ENCODE measurements at places on chromosomes 12 and 14.
A peak's percentile ranks its signal among the peaks of the same experiment; 100 is the strongest.

DNA sequence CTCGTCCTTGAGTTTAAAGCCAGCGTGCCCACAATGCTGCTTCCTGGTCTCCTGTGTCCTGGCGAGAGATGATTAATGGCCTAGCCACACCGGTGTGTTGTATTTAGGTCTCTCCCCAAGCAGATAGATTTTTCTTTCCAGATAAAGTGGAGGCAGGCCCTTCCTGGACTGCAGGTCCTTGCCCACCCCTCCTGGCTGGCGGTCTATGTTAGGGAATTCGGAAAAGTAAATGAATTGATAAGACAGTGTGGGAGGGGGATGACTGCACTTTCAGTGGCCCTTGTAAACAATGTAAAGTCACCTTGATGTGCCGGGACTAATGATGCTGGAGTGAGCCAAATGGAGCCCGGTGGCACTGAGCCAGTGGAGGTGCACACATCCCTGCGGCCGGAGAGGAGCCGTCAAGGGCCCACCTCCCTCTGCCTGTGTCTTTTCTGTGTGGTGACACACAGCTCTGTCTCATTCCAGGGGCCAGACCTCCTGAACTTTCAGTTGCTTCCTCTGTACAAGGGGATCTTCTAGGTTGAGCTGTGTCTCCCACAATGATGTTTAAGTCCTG is 70.6 kb upstream of the ESRRB start:
- DNase-seq, result no peak

GRCh38 chr14:89702876-89703200 is 251.7 kb downstream of the EFCAB11 start:
- no peak for DNase-seq

DNA sequence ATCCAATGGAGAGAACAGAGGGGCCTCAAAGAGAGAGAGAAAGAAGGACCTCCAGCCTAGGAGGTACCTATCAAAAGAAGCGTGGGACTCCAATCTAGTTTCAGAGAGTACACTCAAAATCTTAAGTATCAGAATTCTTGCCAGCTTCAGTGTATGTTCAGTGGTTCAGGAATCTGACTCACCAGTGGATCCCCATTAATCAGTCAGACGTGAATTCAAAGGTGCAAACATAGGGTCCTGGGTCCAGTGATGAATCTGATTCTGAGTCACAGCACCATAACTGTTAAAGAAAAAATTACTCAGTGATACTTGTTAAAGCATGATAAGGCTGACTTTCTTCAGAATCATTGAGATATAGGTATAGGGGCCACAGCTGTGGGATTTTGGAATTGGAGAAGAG is 33.2 kb downstream of the ETNK1 start:
- no peak for DNase-seq

GRCh38 chr12:47303207-47303606 is 223.4 kb upstream of the AMIGO2 start:
- DNase-seq, result no peak

DNA sequence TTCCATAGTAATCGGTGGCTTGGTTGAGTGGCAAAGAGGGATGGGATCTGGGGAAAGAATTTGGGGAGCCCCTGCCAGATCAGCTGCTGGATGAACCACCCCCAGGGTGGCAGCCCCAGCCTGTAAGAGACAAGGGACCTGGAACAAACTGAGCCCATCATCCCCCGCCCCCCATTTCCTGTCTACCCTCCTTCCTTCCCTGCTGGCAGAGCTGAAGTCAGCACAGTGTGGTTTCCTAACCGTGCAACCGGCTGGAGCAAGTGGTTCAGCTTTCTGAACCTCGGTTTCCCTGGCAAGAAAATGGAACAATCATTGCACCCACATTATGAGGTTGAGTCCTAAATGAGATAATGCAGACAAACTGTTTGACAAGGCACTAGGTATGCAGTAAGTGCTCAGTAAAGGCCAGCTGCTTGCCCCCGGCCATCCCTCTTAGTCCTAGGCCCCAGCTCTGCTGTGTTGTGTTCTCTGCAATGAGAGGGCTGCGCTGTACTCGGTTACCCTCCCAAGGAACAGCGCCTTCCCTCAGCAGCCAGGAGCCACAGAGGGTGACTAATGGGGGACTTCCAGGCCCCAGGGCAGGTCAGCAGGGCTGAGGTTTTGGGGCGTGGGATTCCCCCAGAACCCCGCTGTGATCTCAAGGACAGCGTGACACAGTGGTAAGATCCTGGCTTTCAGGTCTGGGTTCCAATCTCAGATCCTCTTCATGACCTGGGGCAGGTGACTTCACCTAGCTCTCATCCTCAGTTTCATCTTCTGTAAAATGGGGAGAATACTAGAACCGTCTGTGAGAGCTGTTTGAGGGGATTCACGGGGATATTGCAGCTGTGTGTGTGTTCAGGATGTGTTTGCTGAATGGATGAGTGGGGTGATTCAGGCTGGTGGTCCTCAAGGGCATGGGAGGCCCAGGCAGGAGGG is 16.5 kb downstream of the SELPLG start:
- DNase-seq, result peak; percentile 62

DNA sequence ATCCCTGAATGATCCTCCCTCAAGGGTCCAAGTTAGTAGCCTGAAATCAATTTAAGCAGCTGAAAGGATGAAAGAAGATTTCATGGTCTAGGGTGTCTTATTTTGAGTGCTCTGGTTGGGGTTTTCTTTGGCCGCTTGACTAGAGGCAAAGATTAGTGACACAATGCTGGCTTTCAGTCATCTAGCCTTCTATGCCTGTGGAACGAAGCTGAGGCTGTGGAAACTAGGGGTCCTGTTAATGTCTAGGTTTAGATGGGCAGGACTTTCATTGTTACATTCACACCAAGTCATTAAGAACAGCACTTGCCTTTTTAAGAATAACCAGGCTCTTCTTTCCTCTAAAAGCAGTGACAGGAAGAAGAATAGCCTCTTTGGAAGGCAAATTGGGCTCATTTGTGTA is 253.8 kb upstream of the E2F7 start:
- DNase-seq, result no peak

DNA sequence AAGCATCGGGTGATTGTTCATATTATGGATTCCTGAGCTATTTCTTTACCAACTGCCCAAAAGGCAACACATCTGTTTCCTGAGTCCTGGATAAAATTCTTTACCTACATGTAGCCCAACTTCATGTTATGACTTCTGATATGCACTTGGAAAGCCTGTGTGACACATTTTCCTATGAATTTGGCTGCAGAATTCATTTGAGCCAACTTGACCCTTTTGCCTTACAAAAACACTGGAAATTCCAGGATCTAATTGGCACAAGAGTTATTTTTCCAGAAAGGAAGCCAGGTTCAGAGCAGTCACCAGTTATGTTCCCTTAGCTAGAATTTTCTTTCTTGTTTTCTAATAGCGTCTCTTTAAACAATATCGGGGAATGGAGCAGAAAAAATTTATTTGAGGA is 202.5 kb upstream of the LRIG3 start:
- DNase-seq, result no peak

- DNase-seq, result no peak
Observed at GRCh38 chr14:101133068-101133467, 229.5 kb upstream of the RTL1 start.

DNA sequence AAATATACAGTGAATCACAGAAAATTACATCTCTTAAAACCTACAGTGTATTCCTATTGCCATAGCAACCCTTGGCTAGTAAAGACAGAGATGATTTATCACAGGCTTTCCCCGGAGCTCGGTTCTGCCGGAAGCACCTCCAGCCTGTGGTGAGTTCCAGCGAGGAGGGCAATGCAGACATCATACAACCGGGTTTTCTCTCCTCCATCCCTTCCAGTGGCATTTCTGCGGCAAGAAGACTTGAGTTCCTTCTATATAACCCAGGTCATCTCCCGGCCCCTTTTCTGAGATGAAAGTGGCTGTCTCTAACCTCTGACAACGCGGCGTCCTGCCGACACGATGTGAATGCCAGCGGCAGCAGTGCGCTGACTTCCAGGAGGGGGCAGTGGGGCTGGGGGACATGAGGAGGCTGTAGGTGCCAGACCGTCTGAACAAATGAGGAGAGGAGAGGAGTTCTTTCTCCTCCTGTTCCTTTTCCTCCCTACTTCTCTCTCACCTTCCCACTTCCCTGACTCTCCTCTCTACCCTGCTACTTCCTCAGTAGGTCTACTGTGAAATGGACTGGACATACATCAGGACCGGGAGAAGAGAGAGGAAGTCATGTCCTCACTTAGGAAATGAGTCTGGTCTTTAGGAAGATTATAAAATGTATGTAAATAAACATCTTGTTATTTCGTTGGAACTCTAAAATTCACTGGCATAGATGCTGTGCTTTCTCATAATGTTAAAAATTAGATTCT is 68.6 kb upstream of the MAX start:
- DNase-seq, result peak; percentile 79

- no peak for DNase-seq
Observed at GRCh38 chr14:96793547-96793946, 3.6 kb upstream of the VRK1 start.

- DNase-seq, result no peak
Observed at GRCh38 chr14:43803076-43803689, 703.9 kb downstream of the FSCB start.

DNA sequence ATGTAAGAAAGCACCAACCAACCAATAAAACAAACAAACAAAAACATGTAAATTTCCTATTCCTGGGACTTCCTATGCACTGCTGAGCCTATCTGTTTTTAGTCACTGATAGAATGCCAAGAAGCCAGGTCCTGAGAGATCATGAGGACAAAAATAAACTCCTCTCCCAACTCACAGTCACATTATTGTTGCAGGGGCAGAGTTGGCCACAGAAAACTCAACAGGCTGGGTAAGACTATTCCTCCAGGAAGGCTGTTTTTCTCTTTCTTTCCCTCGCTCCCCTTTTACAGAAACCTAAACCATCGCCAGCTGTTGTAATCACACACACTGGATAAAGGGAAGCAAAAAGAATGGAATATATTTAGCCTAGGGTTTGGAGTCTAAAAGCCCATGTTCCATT is 55.8 kb upstream of the METAP2 start:
- DNase-seq, result no peak

- DNase-seq, result peak; percentile 70
Observed at GRCh38 chr12:124428136-124428791, 133.4 kb downstream of the RFLNA start.

DNA sequence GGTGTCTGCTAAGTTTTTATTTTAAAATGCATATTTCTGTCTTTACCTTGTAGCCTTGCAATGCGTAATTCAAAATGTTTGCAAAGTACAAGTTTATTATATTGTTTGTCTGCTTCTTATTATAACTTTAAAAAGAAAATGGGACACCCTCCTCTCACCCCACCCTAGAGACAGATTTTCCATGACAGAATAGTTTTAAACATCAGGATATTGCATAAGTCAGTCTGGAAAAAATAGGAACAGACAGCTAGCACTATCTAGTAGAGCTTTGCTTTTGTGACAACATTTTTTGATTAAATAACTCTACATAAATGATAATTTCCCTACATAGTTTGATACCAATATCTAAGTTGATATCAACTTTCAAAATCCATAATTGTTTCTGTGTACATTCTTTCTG is 71.3 kb downstream of the PDE3A start:
- no peak for DNase-seq

- no peak for DNase-seq
Observed at GRCh38 chr14:102805371-102805891, 28.2 kb downstream of the TRAF3 start.

DNA sequence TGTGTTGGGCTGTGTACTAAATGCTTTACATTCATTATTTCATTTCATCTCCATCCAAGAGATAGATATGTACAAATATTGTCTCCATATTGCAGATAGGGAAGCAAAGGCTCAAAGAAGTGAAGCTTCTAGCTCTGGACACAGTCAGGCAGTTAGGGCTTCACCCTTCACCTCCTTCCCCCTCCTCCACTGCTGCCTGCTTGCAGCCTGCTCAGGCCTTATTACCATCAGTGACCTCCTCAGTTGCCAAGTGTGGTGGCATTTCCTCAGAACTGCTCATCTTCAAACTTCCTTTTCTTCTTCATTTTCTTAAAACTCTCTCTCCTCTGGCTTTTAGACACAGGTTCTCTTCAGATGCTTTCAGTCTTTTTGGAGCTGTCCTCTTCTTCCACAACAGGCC is 4.7 kb upstream of the GPATCH2L start:
- DNase-seq, result no peak

- DNase-seq, result no peak
Observed at GRCh38 chr12:103803847-103804246, 37.2 kb downstream of the NT5DC3 start.

GRCh38 chr14:33460164-33460563 is 490.7 kb downstream of the EGLN3 start:
- no peak for DNase-seq

DNA sequence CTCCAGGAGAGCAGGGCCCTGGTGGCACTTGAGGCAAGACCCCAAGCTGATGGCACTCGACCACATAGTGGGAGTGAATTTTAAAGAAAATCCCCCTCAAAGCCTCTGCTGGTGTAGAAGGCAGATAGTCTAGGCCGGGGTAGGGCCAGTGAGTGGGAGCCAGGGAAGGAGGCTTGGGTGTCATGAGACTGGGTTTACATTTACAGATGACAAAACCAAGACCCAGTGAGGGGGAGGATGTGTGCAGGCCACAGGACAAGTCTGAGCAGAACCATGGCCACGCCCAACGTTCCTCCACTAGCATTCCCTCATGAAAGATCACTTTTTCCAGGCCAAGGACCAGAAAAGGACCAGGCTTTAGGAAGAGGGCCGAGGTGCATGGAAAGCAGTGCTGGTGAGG is 42.0 kb downstream of the EVL start:
- DNase-seq, result no peak

GRCh38 chr12:68237619-68238018 is 12.0 kb upstream of the IL26 start:
- no peak for DNase-seq

All from Ammon's horn (tissue), 1 donor.